Fibroblast of skin of abdomen (primary cell): ENCODE measurements at places on chromosomes 2 and 18.

DNA sequence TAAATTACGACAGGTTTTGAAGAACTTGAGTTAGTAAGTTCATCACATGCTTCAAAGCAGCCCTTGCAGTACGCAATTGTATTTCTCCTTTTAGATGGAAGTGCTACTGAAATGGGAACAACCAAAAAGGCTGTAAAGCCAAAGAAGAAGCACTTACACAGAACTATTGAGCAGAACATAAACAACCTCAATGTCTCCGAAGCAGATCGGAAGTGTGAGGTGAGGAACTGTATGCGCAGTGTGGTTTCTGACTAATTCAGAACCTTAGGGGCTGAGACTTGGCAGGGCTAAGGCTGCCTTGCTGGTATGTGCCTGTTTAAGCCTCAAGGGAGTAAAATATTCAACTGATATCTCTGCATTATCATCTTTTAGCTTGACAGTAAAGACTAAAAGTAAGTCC is 8.4 kb downstream of the NCAPH start:
- no peak for DNase-seq

DNA sequence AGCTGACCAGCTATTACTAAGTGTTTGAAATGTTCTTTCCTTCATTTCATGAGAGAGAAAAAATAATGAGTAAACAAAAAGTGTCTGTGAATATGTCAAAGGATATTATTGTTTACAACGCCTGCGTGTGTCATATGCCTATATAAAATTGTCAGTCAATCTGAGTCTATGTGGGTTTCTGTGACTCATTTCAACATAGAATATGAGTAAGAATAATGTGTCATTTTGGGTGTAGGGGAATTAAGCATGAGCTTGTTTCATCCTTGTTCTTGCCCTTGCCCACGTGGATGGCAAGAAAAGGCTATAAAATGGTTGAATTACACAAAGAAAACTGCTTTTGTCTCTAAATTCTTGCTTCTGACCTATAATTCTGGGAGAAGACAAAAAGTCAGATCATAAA is 466.0 kb downstream of the PTH2R start:
- DNase-seq, result no peak

DNA sequence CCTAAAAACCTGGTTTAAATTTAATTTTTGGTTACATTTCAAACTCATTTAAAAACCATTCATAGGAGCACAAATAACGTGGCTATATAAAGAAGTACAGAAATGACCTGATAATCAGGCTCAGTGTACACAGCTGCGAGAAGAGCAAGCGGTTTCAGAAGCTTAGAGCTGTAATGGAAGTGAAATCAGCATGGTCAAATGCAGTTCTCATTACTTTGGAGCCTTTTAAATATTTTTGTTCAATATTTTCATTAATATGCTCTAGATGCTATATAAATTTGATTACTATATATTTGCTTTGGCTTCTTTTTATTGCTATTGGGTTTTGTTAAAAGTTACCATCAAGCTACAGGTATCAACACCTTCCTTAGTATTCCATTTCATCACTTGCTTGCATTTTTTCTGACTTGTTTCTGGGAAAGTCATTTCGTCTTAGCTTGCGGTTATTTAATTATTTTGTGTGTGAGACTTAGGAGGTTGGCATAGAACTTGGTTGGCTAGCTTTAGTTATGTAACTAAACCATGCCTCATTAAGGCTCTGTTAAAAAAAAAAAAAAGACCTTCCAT is 58.7 kb downstream of the AFTPH start:
- no peak for DNase-seq

DNA sequence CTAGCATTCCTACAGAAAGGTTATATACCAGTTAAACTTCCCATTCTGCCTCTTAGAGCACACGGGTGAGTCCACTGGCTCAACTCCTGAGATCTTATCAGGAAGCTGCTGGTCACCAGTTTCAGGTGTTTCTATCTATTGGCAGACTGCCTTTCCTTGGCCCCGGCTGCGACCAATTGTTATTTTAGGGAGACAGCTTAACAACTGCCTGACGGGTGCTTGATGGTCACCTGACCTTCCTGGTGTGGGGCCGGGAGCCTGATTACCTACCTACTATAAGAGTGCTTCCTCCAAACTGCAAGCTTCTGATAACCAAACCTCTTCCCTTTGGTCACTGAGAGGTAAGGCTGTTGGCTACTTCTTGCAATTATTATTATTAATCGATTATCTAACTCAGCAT is 122.1 kb upstream of the XIRP2 start:
- DNase-seq, result no peak

DNA sequence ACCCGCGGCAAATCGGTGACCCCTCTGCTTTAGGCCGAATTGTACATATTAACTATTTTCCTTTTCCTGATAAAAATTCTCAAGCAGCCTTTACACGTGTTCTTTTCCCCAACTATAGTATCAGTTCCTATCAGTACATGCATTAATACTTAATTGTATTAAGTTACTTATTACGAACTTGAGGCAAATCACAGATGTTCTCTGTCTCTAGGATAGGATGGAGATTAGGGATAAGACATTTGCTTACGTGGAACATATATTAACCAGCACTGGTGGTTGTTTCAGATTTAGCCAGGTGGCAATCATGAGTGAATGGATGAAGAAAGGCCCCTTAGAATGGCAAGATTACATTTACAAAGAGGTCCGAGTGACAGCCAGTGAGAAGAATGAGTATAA is 675 bp downstream of the GEMIN6 start:
- DNase-seq, result no peak

- DNase-seq, result no peak
Observed at GRCh38 chr18:75160364-75160763, 48.6 kb downstream of the PTGR3 start.

GRCh38 chr2:232890536-232890895 is 20.5 kb downstream of the SNORC start:
- no peak for DNase-seq

DNA sequence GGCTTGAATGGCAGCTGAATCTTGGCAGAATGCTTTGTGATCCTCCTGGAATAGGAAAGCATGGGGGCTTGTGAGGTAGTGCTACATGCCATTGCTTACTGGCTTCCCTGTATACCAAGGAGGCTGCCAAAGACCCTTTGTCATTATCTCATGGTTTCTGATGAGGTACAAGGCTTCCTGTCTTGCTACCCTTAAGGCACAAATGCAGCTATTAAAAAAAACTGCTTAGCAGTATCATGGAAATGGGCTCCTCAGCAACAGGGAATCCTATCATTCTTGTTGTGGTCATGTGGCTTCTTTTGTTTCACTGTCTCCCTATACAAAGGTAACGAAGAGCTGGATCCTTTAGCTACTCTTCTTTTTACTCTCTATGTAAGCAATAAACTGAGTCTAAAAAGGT is 6.6 kb upstream of the KANSL1L start:
- DNase-seq, result no peak

- peak; percentile 6 for DNase-seq
Observed at GRCh38 chr2:13572466-13572865, 855.7 kb downstream of the TRIB2 start.

- DNase-seq, result peak; percentile 5
Observed at GRCh38 chr2:228942856-228943255, 328.2 kb downstream of the PID1 start.

GRCh38 chr2:120348737-120349439 is 3.0 kb downstream of the INHBB start:
- DNase-seq, result peak; percentile 44

- no peak for DNase-seq
Observed at GRCh38 chr2:124080281-124081153, 55.4 kb downstream of the CNTNAP5 start.

DNA sequence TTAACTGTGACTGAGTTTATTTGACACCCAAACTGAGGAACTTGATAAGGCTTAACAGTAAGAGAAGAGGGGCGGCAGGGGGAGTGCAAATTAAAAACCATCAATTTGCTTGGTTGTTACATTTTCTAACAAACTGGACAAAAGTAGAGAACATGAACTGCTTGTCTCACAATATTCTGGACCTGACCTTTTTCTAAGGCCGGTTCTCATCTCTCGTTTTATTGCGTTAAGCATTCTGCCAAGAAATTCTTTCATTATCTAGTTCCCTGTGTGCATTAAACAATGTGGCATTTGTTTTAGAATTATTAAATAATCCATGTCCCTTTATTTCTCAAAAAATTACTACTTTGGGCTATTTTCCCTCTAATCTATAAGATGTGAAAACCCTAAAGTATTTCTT is 565.2 kb upstream of the PKDCC start:
- DNase-seq, result no peak

DNA sequence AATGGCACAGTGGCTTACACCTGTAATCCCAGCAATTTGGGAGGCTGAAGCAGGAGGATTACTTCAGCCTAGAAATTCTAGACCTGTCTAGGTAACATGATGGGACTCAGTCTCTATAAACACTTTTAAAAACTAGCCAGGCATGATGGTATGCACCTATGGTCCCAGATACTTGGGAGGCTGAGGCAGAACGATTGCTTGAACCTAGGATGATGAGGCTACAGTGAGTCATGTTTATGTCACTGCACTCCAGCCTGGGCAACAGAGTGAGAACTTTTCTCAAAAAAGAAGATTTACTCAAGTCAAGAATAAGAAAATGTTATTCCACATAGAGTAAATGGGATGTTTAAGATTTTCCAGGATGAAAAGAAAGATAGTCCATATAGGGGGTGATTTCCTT is 158.6 kb downstream of the HNMT start:
- DNase-seq, result no peak

GRCh38 chr2:643334-643733 is 33.9 kb downstream of the TMEM18 start:
- DNase-seq, result no peak

- peak; percentile 91 for DNase-seq
Observed at GRCh38 chr2:208064220-208064961, 39.1 kb upstream of the PLEKHM3 start.

GRCh38 chr2:126644630-126645191 is 11.2 kb upstream of the GYPC start:
- no peak for DNase-seq

- no peak for DNase-seq
Observed at GRCh38 chr18:78743078-78743477, 236.5 kb upstream of the SALL3 start.

GRCh38 chr2:217193431-217194340 is 333.8 kb upstream of the TNP1 start:
- no peak for DNase-seq

DNA sequence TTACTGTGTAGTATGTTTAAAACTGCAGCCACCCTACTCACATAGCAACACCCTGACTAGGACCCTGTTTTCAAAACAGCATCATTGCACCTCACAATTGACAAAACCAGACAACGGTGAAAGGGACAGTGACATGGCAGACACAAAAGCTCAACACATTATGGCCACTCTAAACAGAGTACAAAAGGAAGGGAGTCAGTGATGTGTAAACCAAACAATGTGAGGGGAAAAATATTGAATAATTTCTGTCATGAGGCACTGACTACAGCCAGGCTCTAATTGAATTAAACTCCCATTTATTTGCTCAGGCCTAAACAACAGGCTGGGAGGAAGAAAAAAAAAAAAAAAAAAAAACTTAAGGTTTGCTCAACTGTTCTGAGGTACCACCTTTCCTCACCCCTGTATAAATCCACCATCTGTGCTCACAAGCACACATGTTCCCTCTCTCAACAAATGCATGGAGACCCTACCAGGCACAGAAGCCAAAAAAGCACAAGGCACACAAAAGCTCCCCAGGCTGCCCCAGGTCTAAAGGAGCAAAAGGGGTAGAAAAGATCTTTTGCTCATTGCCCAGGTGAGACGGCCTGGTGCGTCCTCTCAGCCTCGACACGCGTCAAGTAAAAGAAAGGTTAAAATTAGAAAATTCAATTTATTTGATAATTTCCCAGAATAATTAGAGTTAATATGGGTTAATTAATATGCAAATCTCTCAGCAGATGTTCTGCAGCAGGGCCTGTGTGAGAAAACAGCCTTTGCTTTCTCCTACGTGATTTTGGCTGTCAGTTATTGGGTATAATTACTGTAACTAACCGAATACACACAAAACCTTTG is 80.9 kb downstream of the ZEB2 start:
- DNase-seq, result no peak

GRCh38 chr2:160326786-160327185 is 126.7 kb upstream of the ITGB6 start:
- DNase-seq, result no peak

DNA sequence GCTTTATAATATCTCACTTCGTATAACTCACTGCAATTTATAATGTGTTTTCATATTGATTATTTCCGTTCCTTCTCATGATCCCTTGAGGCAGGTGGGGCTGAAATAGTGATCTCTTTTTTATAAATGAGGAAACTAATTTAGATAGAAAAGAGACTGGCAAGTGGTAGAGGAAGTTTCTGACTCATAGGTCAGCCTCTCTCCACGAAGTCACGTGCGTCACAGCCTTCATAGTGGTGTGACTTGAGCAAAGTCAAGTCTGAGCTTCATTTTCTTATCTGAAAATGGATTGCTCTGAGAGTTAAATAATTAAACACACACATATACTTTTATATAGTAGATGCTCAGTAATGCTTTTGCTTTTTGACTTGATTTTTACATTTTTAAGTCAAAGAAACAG is 19.9 kb downstream of the ABCG5 start:
- peak; percentile 4 for DNase-seq

DNA sequence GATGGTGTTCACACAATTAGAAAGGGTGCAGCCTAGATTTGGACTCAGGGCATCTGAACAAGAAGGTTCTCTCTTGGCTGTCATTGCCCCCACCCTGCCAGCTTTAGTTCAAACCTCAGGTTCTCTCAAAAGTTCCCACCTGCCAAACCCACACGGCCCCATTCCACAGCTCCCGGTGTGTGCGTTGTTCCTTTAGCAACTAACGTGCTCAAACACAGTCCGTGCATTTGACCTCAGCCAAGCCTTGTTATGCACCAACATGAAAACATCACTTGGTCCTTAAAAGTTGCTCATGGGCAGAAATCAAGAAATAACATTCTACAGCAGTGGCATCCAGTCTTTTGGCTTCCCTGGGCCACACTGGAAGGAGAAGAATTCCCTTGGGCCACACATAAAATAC is 32.0 kb downstream of the LOXHD1 start:
- DNase-seq, result no peak

DNA sequence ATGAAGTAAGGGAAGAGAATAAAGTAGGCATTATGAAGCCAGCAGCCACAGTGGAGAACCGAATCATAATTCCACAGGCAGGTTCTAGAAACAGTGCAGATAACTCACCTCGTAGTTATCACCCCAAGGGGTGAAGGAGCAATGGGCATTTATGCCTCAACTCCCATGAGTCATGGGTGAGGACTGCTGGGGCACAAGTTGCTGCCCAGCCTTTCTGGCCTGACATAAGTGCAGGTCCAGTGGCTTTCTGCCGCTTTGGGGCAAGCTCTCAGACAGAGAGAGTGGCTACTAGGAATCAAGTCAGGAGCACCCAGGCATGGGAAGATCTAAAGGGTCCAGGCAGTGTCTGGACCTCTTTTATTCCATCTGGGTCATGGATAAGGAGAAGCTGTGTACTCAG is 149.8 kb downstream of the SUCLG1 start:
- no peak for DNase-seq

DNA sequence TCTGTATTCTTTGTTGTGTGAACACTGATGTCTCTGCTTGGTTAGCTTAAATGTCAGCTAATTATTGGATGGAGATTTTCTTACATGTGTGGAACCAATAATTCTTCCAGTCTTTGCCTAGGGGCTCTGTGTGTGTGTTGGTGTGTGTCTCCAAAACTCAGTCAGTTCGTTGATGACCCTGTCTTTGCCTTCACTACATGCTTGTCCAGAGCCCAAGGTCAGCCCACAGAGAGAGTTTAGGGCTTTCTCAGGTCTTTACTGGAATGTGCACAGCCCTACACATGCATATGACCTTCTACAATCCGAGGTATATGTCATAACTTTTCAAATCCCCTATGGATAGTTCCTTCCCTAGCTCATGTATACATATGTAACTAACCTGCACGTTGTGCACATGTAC is 74.1 kb upstream of the LDAH start:
- DNase-seq, result no peak
